ENCODE measurements at places on chromosomes 16 and 17. TPM values are rescaled to one million over a fixed set of nuclear protein-coding genes. Genes with fewer than 3 reads are reported as not detected.

FBXL16 gene
- not detected for total RNA-seq

HOXB5 gene
- total RNA-seq, result not detected

DNA sequence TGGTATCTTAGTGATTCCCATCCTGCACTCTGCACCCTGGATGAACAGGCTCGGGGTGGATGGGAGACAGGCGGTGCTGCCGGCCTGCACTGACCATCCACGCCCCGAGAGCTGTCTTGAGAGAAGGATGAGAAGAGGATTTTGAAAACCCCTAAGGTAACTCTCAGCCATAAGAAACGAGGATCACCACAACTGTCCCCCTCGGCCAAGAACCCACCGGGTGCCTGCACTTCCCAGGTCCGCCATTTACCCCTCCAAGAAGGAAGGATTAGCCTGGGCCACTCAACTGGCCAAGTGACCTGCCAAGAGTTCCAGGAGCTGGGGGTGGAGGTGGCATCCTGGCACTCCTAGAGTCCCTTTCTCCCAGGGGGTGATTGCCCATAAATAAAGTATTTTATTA is 302.4 kb upstream of the TNRC6C start:
- DNase-seq, result no peak

GRCh38 chr16:12009462-12009861 is 32.9 kb downstream of the SNX29 start:
- DNase-seq, result no peak

- DNase-seq, result no peak
These were observed 89.3 kb upstream of the NKD1 start for GRCh38 chr16:50458667-50459495.

DNA sequence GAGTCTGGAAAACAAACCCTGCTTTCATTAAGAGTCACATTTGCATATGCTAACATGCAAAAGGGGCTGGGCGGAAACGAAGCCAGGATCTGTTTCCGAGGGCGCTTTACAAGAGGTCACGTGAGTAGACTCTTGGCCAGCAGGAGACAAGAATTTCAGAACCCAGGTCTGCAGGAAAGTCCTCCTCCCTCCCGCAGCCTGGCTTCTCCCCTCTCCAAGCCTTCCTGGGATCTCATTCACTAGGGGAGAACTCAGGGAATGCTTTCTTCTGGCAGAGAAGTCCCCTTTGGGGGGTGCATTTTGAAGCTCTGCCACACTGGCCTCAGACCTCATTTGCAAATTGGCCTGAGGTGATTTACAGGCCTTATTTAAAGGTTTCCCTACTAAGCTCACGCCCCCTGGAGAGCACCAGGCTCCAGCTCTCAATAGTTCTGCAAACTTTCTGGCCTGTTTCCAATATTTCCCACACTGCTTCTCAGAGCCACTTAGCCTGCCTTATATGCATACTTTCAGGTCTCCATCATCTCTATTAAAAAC is 57.2 kb upstream of the CACNG5 start:
- DNase-seq, result no peak

SMIM5 gene
- 7.0 TPM for total RNA-seq

DNA sequence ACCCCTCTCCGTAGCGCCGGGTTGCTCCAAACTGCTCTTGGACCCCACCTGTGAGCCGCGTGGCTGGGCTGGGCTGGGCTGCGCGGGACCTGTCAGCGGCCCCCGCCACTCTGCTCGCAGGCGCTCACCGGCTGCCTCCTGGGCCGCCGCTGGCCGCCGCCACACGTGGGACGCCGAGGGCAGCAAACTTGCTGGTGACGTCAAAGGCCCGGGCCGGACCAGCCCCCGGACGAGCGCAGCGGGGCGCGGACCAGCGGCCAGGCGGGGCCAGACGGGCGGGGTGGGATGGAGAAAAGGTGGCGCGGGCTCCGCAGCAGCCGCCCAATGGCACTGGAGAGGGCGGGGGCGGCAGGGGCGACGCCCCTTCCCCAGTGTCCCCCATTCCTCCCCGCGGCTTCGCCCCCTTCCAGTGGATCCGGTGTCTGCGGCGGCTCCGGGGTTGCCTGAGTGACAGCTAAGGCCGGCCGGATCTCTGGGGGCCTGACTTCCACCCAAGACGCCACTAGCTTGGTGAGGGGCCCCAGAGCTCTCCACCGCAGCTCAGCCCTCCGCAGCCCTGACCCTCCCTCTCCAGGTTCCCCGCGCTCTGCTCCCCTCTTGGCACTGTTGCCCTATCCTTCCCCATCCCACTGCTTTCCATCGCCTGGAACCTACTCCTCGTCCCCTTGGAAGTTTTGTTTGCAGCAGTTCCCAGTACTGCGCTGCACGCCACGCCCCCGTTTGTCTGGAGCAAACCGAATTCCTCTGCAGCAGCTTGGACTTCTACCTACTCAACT is at the start of gene HS3ST3A1:
TSS of gene HS3ST3A1 (minus strand) at position 154 of the 776 bp plus-strand sequence. CDS start 800 bp downstream, outside the sequence.
- DNase-seq, result peak; percentile 64

DNA sequence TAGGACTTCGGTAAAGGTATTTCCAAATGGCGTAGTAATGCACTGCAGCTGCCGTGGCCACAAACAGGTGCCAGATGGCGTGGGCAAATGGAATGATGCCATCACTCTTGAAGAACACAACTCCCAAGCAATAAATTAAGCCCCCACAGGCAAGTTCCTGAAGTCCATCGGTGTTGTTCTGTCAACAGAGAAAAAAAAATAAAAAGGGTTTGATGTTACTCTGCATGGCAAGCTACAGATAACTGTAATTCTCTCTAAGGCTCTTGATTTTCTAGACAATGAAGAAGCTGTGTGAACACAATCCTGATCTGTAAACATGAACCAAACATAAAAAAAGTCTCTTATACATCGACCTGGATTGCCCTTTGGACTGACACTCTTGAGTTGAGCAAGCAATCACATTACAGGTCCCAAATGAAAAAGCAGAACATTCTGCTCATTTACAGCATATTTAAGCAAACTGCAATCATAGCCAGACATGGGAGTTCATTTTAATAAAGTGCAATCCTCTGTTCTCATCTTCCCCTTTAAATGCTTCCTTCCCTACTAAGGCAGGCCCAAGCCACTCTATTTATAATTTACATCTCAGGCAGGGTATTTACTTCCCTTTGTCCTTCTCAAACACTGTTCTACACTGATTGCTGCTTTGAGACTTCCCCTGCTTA is 27.1 kb downstream of the MMD start:
- DNase-seq, result no peak

DNA sequence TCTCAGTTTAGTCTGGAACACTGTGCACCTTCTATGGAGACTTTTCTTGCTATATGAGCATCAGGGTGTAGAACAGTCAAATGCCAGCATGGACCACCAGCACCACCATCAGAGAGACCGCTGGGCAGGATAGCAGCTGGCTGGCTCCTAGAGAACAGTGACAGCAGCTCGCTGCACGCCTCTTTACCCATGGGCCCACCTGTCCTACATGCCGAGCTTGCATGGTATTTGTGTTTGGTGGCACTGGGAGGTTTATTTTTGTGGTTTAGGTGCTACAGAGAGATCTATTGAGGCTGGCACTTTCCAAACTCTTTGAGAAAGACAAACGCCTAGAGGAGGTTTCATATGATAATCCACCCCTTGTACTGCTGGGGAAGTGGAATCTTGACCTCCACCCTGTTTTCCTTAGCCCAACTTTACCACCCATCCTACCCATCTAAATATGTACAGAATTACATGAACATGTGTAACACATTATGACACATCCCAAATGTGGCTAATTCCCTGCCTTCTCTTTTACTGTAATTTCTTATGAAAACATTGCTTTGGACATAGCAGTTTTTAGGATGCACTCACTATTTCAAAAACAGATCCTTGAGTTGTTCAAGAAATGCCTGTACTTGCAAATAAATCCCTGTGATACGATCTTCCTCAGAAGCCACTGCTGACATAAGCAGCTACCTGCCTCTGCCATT is 46.3 kb downstream of the COG7 start:
- no peak for DNase-seq

DNA sequence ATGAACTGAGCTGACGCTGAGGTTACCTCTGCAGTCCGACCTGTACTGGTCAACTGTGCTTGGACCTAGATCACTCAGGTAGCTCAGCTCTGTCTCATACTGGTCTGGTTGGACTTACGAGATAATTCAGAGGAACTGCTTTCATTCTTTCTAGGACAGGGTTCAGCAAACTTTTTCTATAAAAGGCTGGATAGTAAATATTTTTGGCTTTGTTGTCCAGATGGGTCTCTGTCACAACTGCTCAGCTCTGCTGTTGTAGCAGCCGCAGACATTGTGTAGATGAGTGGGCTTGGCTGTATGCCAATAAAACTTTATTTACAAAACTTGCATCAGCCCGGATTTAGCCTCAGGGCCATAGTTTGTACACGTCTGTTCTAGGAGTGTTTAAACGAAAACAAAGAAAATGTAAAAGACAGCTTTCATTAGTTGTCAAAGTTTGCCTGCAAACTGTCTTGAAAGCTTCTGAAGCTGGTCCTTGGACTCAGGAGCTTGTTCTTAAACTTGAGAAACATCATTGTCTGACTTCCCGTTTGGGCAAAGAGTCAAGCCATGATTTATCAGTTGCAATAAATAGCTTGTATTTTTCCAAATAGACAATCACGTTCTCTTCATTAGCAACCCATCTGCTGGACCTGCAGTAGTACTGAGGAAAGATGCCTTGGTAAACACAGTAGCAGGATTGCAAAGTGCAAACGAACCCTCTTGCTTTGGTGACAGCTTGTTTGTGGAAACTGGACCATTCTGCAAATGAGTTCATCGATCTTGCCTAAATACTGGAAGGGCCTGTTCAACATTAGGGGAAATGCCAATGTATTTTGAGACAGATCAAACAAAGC is 253.4 kb downstream of the SNX29 start:
- no peak for DNase-seq

GRCh38 chr16:9372934-9373890 is 281.8 kb downstream of the HAPSTR1 start:
- no peak for DNase-seq

WFDC1 gene
- total RNA-seq, result 5.4 TPM

- no peak for DNase-seq
These were observed 17.7 kb downstream of the SLC38A8 start for GRCh38 chr16:84024854-84025253.

GRCh38 chr16:66360624-66361324 is 5.7 kb upstream of the CDH5 start:
- DNase-seq, result peak; percentile 73

DNA sequence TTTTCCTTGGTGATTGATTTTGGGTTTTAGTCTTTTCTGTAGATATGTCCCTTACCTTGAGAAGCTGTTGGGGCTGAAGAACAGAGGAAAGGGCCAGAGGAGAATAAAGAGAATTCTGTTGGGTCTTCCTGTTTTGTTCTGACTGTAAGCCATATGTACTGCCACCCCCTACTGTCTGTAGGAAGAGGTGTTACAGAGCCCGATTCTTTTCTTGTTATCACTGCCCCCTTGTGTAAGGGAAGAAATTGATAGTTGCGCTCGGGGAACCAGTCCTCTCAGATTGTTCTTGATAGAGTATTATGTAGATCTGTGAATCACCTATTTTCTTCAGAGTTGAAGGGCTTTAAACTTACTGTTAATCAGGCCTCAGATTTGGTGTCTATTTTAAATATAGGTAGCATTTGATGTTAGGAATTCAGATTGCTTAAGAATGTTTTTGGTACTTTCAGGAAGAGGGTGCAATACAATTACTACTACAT is 2.4 kb downstream of the TANC2 start:
- DNase-seq, result peak; percentile 55

GRCh38 chr16:46690281-46691178 is 1.1 kb downstream of the ORC6 start:
- no peak for DNase-seq

TENT4B gene
- 7.7 TPM for total RNA-seq

DNA sequence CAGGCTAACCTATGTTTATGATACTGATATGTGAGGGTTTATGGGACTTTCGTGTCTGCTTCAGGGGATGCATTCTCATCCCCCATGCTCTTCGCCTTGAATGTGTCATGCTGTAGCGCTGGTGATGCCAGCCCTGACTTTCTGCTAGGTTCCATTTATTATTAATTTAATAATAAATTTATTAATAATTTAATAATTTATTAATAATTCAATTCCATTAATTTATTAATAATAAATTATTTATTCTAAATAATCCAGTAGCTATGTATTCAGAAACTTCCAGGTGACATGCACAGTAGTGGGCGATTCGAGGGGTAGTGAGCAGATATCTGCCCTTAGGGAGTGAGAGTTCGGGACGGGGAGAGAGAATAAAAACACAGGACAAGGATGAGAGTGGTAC is 49.8 kb downstream of the SHISA6 start:
- no peak for DNase-seq

GRCh38 chr16:86584071-86584685 is 5.8 kb downstream of the FOXL1 start:
- no peak for DNase-seq

QRICH2 gene
- total RNA-seq, result 1.5 TPM

DNA sequence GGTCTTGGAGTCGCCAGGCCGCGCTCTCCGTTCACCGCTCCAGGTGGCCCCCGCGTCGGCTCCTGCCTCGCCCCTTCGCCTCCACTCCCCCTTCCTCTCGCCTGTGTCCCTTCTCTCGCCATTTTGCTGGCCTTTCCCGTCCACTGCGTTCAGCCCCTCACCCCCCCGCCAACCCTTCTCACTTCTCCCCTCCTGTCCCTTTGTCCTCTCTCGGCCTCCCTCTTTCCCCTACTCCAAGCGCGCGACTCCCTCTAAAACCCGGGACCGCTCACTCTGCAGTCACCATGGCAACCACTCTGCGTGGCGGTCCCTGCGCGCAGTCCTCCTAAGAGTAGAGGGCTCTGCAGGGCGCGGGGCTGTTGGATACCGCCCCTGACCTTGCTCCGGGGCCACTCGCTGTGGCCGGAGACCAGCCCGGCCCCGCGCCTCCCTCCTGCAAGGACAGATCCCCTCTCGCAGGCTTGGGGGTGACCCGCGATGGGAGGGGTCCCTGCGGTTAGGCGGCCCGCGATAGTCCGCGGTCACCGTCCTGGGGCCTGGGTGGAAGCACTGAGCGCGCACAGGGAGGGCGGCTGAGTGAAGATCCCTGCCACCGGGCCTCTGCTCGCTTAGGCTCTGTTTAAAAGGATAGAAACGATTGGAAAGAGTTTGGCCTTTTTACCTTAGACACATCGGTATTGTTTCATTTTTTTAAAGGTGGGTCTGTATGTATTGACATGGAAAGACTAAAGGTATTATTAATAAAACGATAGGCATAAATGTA is 454 bp downstream of the CCDC40 start:
- DNase-seq, result no peak

- no peak for DNase-seq
These were observed 3.3 kb upstream of the RSAD1 start for GRCh38 chr17:50475362-50475761.

DNA sequence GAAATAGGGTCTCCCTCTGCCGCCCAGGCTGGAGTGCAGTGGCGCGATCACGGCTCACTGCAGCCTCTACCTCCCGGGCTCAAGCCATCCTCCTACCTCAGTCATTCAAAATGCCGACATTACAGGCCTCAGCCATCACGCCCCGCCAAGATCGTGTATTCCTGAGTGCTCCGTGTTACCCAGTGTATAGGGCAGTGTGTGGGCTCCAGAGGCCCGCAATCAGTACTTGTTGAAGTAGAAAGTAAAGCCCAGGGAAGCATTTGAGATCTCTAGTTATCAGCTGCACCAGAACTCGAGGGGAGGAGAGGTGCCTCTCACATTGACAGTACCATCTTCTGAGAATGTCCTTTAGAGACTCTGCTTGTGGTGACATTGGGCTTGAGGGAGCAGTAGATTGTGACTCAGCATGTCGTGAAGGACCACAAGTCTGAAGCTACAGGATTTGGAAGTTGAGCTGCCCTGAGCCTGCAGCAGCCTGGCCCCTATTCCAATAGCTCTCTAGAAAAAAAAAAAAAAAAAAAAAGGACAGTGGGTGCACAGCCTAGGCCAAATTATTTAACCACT is 1.1 kb upstream of the PRPSAP1 start:
- DNase-seq, result no peak

SRCIN1 gene
- total RNA-seq, result 0.81 TPM

GRCh38 chr17:13372432-13372831 is 229.3 kb downstream of the HS3ST3A1 start:
- no peak for DNase-seq

VMO1 gene
- 1.0 TPM for total RNA-seq
